Effector CD4-positive, alpha-beta T cell (primary cell): ENCODE measurements at places on chromosomes 12 and 14.

- no peak for DNase-seq
Measured at GRCh38 chr12:131528667-131529066, 182.2 kb upstream of the SFSWAP start.

- no peak for DNase-seq
Measured at GRCh38 chr12:124923905-124924734, 9.7 kb upstream of the UBC start.

DNA sequence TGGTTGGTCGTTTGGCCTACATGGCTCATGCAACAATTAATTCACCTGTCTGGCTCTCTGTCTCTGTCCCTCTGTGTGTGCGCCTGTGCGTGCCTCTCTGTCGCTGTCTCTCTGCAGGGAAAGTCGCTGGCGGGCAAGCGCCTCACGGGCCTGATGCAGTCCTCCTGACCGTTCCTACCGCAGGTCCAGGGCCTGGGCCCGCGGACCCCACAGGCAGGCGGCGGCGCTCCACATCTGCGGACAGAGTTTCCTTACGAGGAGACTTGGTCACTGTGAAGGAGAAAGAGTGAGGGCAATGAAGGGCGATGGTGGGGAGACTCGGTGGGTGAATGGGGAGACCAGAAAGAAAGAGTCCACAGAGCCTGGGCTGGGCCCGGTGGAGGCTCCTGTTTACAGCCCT, 331.6 kb downstream of the DPF3 start:
- DNase-seq, result no peak

DNA sequence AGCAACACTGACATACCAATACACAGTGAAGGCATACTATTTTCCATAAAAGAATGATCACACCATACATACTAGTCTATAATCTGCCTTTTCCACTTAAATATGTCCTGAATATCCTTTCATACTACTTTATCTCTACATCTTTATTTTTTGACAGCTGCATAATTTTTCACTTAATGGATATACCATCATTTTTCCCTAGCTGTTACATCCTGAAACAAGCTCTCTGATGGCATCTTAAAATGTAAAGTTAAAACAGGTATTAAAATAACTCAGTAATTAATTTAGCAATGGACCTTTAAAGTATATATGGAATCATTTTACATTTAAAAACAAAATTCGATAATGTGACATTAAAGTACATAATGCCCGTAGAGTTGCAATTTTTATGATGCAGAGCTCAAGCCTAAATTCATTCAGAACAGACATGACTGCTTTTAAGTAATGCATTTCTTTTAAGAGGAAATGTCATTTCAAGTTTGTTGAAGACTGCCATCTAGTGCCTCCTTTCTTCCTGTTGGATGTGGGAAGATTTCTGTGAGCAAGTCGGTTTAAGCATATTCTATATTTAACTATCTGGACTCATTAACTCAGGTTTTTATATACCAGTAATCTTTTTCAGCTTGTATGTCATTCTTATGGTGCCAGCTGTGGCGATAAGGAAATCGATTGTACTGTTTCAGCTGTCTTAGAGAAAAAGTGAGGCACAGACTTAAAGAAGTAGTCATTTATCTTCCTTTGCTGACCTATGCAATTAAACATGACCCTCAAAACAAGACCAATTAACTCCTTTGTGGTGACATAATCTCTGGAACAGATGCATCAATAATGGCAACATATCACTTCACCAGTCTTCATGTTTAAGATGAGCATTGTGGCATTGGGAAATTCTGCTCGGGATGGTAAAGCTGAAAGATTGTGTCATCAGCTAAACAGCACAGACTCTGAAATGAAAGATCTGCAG, 20.3 kb downstream of the PRICKLE1 start:
- DNase-seq, result no peak

GRCh38 chr12:70190262-70191010, 52.8 kb upstream of the CNOT2 start:
- no peak for DNase-seq

GRCh38 chr14:71933001-71933587, 865 bp downstream of the RGS6 start:
- DNase-seq, result no peak

DNA sequence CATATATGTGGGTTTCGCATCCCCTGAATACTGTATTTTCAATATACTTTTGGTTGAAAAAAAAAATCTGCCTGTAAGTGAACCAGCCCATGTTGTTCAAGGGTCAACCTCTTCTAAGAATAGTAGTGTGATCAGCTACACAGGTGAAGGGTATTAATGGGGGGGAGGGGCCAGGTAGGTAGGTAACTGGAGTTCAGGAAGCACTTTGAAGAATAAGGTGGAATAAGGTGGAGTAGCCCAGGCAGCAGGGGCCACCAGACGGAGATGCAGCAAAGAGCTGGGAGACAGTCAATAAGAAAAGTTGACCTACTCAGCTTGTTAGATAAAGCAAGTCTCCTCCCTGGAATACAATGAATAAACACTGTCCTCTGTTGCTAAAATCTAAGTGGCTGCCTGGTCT, 9.3 kb downstream of the LDHB start:
- no peak for DNase-seq

- no peak for DNase-seq
Measured at GRCh38 chr14:22200977-22201605, 387.9 kb downstream of the DAD1 start.

DNA sequence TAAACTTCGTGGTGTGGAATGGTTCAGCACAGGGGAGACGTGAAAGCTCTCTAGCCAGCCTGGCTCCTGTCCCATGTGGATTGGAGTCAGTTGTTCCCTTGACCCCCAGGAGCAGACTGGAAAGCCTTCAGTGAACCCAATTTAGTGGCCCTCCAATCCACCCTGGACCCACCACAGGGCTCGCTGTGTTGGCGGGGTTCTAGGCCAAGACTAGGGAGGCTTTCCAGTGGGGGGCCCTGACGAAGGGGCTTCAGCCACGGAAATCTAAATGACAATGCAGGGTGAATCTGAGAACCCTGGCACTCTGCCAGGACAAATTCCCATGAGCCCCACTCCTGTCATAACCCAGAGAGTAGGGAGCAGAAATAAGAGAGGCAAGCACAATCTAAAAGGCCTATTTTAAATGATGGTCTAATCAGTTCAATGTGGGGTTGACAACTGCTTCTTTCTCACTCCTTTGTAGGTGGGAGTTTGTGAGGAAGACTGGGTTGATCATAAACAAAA, 110.8 kb downstream of the SLC35F4 start:
- DNase-seq, result no peak

DNA sequence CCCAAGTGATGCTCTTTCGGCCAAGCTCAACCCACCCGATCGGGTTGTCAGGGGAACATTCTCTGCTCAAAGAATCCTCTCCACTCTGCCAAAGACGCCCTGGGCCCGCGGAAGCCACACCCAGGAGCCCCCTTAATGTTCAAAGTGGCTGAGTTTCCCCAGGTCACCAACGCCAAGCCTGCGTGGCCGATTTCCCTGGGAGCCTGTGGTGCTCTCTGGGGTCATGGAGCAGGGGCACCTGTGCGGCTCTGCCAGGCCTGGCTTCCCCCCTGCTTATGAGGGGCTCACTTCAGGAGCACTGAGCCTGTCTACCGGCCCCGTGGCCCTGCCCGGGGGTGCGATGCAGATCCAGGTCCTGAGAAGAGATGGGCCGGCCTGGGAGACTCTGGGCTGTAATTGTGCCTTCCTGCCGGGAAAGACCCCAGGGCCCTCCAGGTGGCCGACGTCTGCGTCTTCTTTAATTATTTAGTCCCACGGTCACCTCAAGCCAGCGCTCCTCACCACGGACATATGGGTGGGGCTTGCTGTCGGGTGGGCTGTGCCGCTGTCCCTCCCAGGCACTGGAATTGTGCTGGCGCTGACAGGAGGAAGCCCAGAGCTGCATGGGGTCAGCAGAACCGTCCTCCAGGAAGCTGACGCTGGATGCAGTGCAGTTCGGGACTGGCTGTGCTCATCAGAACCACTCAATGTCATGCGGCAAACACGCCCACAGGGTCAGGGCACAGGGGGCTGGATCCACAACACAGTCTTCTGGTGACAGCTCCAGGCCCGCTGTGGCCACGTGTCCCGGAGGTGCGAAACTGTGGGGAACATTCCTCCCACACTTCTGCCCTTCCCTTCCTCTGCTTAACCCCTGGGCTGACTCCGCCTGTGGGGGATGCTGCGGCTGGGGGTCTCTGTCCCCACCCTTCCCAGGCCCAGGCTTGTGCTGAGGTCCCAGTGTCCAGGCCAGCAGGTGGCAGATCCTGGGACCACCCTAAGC, 267.6 kb upstream of the SFSWAP start:
- no peak for DNase-seq

DNA sequence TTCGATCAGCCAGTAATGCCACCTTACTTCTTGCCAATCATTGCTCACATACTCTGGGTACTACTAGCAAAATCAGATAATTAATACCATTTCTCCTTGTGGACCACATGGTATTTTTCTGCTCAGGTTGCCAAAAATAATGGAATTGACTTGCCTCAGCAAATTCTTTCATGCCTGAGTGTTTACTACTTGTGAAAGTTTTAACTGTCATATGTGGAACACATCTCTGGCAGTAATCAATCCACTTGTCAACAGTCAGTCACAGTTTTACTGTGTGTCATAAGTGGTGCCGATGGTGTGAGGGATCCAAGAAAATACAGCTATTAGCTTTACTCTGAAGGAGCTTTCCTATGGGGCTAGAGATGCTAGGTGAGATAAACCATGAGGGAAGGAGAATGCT, 55.3 kb upstream of the ATF1 start:
- DNase-seq, result no peak

DNA sequence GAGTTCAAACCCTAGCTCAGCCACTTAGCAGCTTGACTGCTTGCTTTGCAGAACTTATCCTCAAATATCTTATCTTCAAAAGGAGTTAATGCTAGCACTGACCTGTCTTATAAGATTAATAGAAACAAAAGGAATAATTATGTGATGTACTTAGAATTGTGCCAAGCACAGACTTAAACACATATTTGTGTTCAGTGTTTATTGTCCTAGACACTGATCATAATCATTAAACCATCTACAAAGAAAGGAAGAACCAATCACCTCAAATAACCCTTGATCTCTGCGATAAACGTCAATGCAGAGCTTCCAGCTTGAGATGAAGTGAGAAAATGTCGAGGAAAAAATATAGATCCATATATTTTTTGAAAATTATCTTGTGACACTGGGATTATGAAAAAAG, 73.1 kb downstream of the ATXN7L3B start:
- no peak for DNase-seq

GRCh38 chr14:98184457-98184856, 1087.5 kb downstream of the BCL11B start:
- DNase-seq, result no peak

DNA sequence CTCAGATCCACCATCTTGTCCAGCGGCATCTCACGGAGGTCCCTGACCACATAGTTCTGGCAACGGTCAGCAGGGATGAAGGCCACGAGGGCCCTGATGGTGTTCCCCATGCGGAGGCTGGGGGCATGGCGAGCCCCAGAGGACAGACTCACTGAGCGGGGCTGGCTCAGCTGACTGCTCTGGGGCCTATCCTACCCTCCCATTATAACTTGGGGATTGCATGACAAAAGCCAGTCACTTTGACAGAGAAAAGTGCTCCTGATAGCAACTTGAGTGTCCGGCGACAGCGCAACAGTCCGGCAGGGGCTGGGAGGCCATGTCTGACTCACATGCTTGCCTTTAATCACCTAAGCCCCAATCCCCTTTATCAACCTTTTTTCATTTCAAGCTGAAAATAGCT, at the start of gene LRRC10:
LRRC10 (minus strand) TSS at position 179 of the 400 bp plus-strand sequence; CDS start at position 110, 69 bp downstream.
- no peak for DNase-seq

GRCh38 chr12:91773749-91774429, 371.8 kb downstream of the BTG1 start:
- no peak for DNase-seq

DNA sequence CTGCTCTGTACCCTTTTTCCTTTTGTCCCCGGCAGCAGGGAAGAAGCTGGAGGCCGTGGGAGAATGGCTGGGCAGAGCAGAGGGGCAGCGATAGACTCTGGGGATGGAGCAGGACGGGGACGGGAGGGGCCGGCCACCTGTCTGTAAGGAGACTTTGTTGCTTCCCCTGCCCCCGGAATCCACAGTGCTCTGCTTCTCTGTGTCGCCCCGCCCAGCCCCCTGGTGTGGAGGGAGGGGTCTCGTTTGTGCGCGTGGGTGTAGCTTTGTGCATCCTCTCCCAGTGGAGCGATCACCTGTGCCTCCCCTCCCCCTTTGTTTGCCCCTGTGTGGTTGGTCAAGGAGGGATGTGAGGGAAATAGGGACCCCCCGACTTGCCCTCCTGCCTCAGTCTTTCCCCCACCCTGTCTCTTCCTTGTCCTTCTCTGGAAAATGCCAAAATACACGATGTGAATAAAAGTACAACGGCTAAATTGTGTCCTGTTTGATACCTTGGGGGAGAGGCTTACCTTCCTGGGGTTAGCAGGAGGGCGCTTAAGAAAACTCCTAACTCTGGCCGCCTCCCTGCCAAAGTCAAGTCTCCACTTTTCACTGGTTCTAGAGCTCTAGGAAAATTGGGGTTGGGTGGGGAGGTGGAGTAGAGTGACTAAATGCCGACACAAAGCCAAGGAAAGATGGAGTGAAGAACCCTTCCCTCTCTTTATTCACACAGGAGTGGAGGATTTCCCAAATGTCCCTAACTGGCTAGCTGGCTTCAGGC, 990 bp upstream of the TPI1 start:
- DNase-seq, result no peak

DNA sequence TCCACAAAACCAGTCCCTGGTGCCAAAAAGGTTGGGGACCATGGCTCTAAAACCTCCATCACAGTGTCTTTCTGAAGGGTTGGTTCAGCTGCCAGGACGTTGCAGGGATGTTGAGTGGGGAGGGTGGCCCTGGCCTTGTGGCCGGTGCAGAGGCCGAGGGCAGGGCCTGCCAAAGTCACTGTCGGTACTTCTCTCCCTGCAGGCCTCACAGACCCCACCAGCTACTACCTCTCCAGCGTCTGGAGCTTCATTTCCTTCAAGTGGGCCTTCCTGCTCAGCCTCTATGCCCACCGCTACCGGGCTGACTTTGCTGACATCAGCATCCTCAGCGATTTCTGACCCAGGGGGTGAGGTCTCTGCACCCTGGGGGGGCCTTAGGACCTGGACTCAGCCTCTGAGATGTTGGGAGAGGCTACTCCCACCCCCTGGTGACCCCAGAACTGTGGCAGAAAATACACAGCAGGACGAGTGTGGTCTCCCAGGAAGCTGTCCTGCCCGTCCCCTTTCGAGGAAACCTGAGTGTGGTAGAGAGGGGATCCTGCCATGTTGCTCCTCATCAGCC, 7.0 kb downstream of the SLC48A1 start:
- DNase-seq, result no peak

- no peak for DNase-seq
Measured at GRCh38 chr12:121953695-121954094, 35.3 kb downstream of the CFAP251 start.

DNA sequence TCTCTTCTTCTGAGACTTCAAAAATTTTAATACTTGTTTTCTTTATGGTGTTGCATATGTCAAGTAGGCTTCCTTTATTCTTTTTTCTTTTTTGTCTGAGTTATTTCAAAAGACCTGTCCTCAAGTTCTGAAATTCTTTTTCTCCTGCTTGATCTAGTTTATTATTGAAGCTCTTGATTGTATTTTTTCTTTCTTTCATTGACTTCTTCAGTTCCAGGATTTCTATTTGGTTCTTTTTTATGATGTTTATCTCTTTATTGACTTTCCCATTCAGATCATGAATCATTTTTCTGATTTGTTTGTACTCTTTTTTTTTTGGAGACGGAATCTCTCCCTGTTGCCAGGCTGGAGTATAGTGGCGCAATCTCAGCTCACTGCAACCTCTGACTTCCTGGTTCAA, 34.1 kb downstream of the IFT43 start:
- DNase-seq, result no peak
